Activated CD8-positive, alpha-beta memory T cell treated with anti-CD3 and anti-CD28 coated beads for 48 hours (primary cell): ENCODE measurements at places on chromosomes 2 and 18.

GRCh38 chr2:54708584-54709335 is 14.7 kb upstream of the EML6 start:
- no peak for DNase-seq

DNA sequence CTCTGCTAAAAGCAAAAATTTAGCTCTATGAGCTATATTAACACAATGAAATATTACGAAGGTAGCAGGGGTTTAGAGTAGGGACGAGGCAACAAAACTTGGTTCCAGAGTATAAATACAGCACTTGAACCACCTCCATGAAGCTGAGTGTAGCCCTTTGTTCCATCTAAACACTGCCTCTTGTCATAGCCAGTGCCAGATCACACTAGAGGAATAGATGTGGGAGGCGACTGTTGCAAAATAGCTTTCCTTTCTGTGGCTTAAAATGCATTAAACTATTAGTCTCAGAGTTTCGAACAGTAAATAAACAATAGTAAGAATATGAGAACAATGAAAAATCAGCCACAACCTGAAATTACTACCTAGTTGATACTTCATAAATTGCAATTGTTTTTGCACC is 29.8 kb downstream of the PIEZO2 start:
- DNase-seq: no peak

DNA sequence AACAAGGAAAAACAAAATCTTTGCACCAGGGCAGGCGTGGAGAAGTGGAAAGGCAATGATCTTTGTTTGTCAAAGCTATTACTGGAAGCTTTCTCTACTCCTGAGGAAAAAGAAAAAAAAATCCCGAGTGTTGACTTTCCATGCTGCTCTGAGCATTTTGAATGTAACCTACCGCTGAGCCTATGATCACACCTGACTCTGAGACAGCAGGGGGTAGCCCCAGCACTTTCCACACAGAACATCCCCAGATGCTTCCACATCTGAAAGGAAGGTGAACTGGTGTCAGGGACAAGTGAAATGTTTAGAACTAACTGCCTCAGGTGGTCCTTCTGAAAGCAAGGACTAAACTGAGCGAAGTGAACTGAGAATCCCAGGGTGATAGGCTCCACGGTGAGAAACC is 1315.1 kb upstream of the DDX18 start:
- DNase-seq: no peak

- peak; percentile 1 for DNase-seq
Observed at GRCh38 chr18:27605107-27605834, 420.2 kb upstream of the CHST9 start.

DNA sequence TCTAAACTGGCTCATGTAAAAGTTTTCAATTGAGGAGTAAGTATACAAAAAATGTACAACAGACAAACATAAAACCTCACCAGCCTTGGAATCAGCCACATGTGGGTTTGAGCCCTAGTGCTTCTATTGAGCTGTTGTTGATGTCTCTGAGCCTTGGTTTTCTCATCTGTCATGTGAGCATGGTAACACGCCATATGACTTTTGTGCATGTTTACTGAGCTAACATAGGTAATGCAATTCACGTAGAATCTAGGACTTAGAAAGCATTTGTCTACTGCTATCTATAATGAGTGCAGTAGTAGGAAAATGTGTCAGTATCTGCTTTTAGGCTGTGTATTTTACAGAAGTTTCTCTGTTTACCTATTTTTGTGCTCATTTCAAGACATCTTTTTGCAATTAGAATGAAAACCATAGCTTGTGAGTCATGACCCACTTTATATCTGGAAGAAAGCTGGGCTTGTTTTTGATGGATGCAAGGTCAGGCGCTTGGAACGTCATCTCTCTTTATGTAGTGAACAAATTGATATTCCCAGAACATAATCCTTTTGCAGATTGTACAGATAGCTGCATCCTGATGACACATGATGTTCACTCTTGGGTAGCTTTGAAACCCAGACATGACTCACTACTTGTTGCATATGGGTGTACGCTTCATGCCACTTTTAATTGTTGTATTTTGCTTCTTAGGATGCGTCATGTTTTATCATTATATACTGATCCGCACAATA is 94.3 kb downstream of the RNF144A start:
- DNase-seq: no peak

DNA sequence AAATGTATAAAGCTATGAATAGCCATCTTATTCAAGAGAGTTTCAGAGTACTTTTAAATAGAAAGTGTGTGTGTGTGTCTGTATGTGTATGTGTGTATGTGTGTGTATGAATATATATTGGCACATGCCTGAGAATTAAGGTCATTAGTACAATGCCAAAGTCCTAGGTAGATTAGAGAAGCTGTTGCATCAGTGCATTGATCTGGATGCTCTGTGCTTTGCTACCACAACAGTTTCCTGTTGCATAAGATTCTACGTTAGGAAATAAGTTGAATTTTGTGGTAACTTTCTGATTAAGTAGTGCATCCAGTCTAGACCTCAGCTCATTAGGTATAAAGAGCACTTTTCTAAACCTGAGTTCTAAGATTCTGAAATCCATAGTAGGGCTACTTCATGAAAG is 1102.8 kb upstream of the KLHL29 start:
- no peak for DNase-seq

DNA sequence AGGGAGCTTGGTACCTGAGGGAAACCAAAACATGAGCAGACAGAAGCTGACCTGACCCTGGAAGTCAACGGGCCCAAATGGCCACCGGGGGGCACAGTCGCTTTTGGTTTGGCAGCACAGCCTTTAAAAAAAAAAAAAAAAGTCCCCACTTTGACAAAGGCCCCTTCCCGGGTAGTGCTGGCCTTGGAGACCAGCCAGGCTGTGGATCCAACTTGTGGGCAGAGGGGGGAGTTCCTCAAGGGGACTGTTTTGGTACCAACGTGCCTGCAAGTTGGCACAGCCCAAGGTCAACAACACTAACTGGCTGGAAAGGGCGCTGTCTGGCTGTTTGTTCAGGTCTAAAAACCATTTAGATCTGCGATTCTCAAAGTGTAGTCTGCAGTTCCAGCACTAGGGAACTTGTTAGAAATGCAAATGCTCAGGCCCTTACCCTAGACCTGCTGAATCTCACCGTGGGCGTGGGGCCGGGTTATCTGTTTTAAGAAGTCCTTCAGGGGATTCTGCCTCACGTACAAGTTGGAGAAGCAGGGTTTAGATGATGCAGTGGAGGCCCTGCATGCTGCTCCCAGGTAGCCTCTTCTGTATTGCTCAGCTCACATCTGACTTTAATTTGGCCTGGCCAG is 83.0 kb downstream of the LPIN1 start:
- peak; percentile 7 for DNase-seq

DNA sequence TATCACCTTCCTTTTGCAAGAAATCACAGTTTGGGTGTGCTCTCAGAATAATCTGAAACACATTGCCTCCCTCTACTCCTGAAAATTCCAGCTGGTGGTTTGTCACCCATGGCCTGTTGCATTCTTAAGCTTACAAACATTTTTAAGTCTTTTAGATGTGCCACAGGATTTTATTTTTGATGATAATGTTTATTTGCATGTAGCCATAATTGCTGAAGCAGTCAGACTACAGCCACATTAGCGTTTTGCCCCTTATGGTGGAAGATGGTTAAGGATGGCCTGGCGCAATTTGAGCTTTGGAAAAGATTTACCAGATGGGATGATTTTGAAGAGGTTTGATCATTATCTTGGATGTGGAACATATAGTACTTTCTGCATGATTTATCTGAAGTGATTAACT is 439.5 kb downstream of the MEIS1 start:
- DNase-seq: no peak

DNA sequence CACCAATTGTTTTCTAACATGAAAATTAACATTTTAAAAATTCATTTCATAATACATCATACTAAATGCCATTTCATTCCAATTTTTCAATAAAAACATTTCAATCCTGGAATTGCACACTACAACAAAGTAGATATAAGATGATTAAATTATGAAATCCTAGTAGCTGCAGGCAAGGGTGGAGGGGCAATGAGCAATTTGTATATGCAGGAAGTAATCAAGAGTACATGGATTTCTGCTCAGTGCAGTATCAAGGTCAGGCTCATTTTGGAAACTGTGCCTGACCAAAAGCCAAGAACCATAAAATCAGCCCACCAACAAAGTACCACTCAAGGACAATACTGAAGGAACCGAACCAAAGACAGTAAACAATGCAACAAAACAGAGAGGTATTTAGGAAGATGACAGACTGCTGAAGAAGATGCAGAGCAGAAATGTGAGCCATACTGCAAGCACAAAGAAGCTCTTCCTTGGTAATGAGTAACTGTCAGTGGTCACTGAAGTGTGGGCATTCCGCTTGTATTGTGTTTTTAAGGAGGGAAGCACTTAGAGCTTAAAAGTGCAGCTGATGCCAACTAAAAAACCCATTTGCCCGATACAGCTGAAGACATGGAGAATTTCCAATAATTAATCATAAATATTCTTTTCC is 34.5 kb upstream of the DSEL start:
- no peak for DNase-seq

DNA sequence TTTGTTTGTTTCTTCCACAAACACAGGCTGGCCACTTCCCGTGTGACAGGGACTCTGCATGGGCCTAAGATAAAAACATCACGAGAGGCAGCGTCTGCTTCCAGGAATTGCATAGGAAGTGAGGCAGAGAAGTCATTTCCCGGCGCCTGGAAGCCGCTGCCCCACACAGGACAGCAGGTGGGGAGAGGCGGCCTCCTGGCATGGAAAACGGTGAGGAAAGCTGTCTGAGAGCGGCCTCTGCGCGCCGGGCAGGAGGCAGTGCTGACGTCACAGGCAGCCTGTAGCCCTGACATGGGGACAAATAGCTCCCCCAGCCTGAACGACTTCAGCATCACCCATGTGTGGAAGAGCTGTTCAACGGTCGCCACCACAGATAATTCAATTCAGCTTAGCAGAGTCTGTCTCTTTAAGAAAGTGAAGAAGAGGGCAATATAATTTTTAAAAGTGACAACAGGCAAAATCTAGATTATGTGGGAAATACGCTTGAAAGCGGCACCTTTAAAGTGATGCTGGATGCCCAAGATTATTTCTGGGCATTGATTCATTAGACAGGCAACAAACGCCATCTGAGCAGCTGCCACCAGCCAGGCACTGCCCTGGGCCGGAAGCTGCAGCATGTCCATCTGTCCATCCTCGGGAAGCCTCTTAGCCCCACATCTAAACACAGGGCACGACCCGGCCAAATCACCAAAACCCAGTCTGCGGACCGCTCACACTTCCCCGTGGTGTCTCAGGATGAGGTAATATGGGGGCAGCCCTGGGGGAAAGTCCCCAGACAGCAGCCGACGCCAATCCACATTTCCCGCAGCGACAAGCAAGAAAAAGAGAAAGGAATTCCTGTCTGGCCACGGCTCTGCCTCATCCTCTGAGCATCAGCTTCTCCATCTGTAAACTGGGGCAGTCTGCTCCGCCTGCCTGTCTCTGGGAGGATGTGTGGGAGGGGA is 138.9 kb downstream of the PXDN start:
- DNase-seq: no peak

DNA sequence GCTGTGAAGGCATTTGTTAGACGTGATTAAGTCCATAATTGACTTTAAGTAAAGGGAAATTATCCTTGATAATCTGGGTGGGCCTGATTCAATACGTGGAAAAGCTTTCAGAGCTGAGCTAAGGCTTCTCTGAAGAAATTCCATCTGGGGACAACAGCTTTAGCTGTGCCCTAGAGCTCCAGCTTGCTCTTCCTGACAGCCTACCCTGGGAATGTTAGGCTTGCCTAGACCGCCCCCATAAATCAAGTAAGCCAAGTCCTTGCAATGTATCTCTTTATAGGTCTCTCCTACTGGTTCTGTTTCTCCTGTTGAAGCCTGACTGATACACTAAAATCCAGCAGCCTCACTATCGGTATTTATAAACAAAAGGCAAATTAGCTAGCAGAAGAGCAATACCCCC is 160.0 kb downstream of the STK39 start:
- no peak for DNase-seq

DNA sequence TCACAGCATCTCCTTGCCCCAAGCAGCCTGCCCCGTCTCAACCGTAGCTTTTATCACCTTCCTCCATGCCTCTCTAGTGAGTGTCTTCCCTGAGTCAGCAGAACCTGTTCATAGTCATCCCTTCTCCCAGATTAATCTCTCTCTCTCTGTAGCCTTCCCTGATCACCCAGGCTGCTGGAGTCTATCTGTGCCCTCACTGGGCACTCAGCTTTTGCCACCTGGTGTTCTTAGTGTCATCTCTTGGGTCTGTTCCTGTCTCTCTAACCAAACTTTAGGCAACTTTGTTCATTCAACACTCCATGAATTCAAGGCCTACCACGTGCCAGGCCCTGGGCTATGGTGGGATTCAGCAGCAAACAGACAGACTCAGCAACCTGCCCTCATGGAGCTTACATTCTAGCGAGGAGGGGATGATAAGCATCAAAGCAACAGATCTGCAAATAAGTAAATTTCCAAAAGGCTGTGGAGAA is 159.1 kb downstream of the SMAD7 start:
- no peak for DNase-seq

DNA sequence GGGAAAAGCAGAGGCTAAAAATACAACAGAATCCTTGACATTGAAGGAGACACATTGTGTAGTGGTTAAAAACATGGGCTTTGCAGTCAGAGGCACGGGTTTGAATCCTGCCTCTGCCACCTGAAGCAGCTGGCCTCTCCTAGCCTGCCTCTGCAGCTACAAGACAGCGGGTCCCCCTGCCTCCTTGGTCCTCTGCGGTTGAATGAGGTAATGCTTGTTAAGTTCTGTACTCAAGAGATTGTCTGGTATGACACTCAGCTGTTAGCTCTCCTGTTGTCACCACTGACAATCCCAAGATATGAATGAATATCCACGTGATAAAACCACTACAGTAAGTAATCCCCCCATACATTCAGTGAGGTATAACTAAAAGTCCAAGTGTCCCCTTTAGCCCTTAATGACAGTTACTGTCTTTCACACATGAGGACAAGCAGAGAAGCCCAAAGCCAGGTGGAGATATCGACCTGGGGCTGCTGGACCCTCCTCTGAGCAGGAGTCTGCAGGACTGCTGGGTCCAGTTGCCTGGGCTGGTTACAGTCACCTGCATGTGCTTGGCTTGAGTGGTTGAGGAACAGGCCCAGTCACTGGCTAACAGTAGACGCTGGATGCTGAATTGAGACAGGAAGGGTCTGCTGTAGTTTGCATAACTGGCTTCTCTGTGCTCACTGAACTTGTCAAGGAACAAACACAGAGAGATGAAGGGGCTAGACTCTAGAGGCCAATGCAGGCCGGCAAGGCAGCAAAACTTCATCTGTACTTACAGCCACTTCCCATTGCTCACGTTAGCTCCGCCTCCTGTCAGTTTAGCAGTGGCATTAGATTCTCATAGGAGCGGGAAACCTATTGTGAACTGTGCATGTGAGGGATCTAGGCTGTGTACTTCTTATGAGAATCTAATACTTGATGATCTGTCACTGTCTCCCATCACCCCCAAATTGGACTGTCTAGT is 85.5 kb downstream of the TGFA start:
- no peak for DNase-seq

GRCh38 chr2:38315707-38316333 is 61.3 kb downstream of the ATL2 start:
- no peak for DNase-seq

DNA sequence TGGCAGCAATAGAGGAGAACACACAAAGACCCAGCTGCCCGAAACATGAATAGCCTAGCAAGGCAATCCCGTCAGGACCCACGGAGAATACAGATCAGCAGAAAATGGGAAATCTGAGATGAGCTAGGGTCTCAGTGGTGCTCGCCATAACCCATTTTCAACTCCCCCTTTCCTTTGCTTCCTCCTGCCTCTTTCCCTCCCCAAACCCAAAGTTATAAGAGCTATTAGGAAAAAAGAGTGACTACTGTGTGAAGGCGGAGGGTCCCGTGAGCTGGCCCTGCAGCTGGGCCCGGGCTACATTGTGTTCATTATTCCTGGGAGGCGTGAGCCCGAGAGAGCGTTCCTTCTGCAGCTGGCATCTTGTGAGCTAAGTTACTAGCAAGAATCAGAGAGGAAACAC is 118.4 kb downstream of the PID1 start:
- DNase-seq: no peak
